ENCODE measurements at places on chromosomes 11 and 22.
A peak's percentile ranks its signal among the peaks of the same experiment; 100 is the strongest.

DNA sequence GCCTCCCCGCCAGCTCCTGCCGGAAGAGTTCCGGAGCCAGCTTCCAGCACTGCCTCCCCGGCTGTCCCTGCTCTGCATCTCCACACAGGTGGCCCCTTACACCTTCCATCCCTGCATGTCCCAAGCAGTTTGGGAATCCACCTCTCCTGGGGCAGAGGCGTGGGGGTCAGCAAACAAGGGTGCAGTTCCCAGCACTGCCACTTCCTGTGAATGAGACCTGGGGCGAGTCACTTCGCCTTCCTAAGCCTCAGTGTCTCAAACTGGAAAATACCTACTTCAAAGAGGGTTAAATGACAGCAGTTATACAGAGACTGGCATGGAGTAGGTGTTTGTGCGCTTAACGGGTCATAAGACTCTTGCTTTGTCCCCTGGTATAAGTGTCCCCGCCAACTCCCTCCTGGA lies 5.2 kb downstream of the CYTH4 start:
- DNase-seq = no peak

- DNase-seq = no peak
Observed at GRCh38 chr22:27476729-27477128, 324.8 kb downstream of the MN1 start.

DNA sequence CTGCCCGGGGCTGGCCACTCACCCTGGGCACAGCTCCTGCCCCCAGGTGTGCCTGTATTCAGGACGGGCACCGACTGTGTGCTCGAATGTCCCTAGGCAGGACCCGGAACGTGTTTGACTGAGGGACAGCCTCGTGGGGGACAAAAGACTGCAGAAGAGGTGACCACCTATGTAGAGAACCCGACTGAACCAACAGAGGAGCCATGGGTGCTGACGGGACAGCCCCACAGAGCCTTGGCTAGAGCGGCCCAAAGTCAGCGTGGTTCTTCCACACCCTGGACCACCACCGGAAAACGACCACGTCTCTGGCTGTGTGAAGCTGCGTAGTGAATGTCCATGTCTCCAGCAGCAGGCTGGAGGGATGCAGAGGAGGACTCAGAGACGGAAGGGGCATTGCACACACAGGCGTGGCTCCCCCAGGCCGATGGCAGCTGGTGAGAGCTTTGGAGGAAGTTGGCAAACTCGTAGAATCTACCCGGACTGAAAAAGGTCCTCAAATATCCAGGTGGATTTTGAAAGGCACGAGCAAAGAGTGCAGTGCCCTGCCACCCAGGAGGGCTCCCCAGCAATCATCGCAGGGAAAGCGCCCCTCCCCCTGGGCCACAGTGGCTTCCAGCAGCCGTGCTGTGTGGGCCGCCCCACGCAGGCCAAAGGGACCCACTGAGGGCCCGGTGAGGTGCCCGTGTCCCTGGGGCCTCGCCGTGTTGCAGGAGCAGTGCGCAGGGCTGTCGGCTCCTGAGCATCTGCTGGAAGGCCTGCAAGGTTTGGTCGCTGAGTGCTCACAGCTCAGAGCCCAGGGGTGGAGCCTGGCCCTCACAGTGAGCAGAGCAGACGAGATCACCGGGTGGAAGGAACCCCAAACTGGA lies 17.5 kb upstream of the MUC5B start:
- DNase-seq = no peak

DNA sequence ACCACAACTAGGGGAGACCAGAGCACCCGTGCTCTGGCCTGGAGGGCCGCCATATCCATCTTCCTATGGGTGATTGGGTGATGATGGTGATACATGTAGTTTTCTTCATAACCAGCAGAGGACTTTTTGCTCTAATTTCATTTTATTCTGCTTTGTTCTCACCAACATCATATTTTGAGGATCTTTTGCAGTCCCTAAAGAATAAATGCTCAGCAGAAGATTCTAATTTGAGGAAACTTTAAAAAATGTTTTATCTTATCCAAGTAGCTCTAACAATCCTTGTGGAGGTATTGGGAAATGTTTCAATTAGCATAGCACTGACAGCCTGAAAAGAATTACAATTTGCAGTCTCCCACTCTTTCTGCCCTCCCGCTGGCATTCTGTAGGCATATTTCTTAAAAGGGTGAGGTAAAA lies 544.0 kb downstream of the NTM start:
- no peak for DNase-seq

DNA sequence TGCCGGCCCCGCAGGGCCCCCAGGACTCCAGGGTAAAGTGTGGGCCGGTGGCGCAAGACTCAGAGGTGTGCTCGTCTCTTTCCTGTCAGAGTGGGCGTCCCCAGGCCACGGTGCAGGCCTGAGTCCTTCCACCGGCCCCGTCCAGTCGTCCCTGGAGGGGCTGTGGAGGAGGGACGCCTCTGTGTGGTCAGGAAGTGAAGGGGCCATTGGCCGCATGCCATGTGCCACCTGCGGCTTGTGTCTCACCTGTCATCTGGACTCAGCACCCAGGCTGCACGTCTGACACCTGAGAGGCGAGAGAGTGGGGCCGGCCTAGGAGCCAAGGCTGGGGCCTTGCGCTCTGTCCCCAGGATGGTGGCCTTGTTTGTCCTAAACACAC lies 25.2 kb downstream of the MUC6 start:
- no peak for DNase-seq

DNA sequence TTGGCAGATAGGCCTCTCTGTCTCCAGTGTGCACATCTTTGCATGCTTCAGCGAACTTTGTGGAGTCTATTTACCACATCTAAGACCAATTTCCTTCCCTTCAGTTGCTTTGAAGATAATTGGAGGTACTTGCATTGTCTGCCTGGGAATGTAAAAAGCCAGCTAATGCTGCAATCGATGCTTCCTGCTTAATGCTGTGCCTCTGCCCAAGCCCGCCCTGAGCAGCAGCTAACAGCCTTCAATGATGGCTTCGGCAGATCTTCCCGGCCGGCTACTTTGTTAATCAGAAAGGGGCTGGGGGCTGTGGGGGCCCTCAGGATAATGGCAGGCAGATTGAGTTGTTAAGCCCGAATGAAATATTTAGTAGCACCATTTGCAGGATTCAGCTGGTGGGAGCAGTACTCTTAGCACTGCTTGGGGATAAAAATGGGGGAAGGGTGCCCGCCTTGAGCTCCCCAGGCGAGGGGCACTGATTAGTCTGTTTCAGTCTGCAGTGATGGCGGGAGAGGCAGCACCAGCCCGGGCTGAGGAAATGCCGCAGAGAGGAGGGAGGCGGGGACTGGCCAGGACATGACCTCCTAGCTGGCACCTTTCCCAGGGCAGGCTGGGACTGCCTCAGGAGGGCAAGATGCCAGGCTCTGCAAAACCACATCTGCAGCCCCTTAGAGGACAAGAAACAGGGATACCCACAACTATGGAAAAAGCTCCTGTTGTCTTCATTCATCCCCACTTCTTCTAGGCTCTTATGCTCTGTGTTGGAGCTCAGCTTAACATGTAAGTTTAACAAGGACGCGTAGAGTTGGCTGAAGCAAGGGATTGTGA lies 460.0 kb downstream of the BUD13 start:
- DNase-seq = no peak

DNA sequence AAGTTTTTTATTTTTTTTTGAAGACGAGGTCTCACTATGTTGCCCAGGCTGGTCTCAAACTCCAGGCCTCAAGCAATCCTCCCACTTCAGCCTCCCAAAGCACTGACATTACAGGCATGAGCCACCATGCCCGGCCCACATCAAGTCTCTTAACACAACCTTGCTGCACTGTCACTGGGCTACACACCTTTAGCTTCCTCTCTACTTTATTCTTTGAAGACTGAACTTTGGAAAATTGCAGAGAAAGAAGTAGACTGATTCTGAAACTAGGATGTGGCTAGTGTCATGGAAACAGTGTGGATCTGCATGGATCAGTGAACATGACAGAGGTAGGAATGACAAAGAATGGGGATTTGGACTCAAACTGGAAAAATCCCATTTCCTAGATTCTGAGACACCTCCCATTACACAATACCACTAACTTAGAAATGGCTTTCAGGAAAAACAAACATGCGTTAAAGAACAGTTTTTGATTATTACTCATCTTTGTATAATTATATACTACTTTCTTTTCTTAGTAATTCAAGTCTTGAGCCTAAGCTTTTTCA lies 99.6 kb upstream of the SPON1 start:
- DNase-seq = no peak

- DNase-seq = no peak
Observed at GRCh38 chr11:13205486-13205885, 72.1 kb upstream of the BMAL1 start.

DNA sequence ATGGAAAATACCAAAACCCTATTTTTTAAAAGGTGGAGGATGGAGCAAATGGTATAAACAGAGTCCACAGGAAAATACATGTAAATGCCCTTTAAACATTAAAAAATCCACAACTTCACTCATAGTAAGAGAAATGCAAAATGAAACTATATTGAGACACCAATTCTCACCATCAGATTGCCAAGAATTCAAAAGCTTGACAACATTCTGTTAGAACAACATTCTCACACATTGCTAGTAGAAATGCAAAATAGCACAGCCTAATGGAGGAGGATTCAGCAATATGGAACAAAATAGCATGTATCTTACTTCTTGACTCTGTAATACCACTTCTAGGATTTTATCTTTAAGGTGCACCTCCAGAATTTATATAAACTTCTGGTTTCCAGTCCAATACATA lies 351.8 kb downstream of the NXPE2 start:
- no peak for DNase-seq

GRCh38 chr22:25643232-25644000 lies 78.9 kb downstream of the GRK3 start:
- no peak for DNase-seq

- no peak for DNase-seq
Observed at GRCh38 chr11:133843454-133843987, 1.8 kb downstream of the SPATA19 start.

- no peak for DNase-seq
Observed at GRCh38 chr11:98180511-98180910, 840.2 kb upstream of the CNTN5 start.

GRCh38 chr22:32130464-32130863 lies 28.6 kb downstream of the C22orf42 start:
- DNase-seq = no peak

DNA sequence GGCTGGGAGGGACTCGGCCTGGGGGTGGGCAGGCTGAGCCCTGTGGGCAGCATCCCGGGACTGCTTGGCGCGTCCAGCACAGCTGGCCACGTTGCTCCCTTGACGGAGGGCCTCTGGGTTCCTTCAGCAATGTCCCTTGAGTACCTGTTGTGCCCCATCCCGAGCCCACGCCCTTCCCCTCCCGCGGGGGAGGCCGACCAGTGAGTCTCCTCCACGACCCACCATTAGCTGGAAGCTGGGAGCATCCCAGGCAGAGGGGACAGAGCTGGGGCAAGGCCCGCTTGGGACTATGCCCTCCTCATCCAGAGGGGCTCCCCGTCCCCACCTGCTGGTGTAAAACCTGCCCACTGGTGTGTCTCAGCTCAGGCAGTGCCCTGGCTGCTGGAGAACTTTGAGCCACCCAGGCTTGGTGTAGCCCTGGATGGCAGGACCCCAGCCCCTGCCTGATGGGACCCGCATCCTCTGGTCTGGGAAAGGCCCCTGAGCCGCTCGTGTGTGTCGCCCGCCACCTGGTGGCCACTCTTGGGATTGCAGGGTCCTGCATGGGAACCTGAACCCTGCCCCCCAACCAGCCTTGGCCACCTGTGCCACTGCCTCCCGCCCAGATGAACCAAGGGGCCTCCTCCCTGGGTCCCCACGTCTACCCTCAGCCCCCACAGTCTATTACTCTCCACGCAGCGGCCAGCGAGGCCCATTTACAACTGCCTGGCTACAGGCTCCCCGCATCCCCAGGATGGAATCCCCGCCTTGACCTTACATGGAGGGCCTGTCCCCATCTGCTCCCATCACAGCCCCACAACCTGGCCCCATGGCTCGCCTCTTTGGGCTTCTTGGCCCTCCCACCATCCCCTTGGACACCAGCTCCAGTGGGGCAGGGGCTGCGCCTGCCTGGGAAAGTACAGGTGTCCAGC lies 16.6 kb upstream of the ARHGAP8 start:
- peak; percentile 100 for DNase-seq

GRCh38 chr11:7936615-7937014 lies 4.9 kb downstream of the OR10A3 start:
- DNase-seq = no peak

GRCh38 chr11:78916759-78917158 lies 342.1 kb upstream of the NARS2 start:
- DNase-seq = no peak

GRCh38 chr11:1280116-1281035 lies 29.1 kb downstream of the TOLLIP start:
- DNase-seq = no peak

DNA sequence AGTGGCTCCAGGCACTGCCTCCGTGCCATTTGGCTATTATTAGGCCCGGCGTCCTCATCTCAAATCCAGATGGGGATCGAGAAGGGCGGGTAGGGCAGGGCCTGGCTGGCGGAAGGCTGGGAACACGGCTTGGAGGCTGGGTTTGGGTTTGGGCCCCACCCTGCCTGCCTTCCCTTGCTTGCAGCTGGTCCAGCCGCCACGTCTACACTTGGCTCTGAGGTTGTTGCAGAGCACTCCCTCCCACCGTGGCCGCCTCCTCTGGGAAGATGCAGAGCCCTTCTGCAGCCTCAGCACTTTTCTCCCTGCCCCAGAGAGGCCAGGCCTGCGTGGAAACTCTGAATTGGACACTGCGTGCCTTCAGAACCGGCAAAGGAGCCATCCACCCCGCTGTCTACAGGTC lies 5.2 kb upstream of the SMTN start:
- DNase-seq = no peak

GRCh38 chr11:77090373-77091111 lies 12.1 kb upstream of the OMP start:
- DNase-seq = no peak
